ENCODE measurements at places on chromosomes 1 and 21. TPM values are rescaled to one million over a fixed set of nuclear protein-coding genes. Genes with fewer than 3 reads are reported as not detected.

Gene LCE3E
- total RNA-seq: not detected

Gene PGLYRP3
- total RNA-seq: not detected

Gene LCE1C
- not detected for total RNA-seq

Gene NECAP2
- 40.4 TPM for total RNA-seq

Gene PROK1
- total RNA-seq: not detected

Gene CCDC185
- 0.13 TPM for total RNA-seq

Gene KRTAP22-2
- not detected for total RNA-seq

Gene DIRAS3
- 1.2 TPM for total RNA-seq

Gene PRMT6
- not detected for total RNA-seq

Gene FMO5
- 0.27 TPM for total RNA-seq

Gene PER3
- 1.3 TPM for total RNA-seq

Gene EPS8L3
- 1.0 TPM for total RNA-seq

Gene UBE2U
- not detected for total RNA-seq

Gene UBXN10
- not detected for total RNA-seq

Gene SRGAP2C
- 5.6 TPM for total RNA-seq

Measured in A549 treated with CpdA at 1 μM for 4 hours (cell line).